Stimulated activated CD4-positive, alpha-beta T cell treated with anti-CD3 and anti-CD28 coated beads, Interleukin-2, amount 100 ng/mL, for 24 hours (primary cell): ENCODE measurements at places on chromosomes 3 and 15.

DNA sequence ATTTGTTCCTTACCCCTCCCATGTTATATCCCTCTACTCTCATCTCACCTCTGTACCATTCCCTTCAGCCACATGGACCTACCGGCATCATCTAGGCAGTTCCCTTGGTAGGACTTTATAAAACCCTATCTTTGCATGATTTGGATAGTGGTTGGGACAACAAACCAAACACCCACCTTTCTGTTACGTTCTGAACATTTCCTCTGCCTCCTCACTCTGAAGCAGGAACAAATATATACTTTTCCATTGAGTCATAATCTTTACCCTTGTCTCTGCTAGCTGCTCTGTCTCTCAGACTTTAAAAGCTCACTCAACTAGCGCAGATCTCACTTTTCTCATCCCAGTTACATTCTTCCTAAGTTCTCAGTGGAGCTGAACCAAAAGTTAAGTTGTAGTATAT lies 17.8 kb downstream of the UBXN7 start:
- no peak for DNase-seq

- DNase-seq = no peak
These were observed 36.6 kb downstream of the ATP11B start for GRCh38 chr3:182829761-182830405.

DNA sequence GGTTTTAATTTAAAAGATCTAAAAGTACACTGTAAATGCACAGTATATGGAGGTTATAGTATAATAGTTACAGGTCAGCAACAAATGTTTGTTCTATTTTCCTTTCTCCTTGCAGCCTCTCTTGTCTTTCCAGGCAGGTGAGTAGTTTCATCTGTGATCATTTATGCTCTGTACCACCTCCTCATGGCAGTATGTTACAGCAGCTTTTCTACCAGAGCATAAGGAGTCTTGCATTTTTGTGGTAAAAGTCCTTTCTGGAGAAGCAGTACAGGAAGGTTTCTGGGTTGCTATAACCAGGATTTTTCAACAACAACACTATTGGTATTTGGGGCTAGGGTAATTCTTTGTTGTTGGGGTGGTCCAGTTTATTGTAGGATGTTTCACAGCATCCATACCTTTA lies 59.5 kb downstream of the ZNF609 start:
- DNase-seq = no peak

DNA sequence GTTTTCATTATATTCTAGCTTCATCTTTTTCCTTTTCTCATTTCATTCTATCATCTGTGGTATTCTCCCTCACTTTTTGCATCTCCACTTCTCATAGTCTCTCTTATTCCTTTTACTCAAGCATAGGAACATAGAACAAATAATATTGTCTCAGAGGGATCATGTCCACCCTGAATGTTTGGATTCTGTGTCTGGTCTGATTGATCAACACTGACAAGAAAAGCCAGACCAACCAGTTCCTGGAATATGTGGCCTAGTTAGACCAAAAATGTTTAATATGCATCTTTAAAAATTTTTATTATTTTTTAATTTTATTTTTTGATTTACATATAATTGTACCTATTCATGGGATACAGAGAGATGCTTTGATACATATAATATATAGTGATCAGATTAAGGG lies 212.0 kb upstream of the ALCAM start:
- DNase-seq = no peak

DNA sequence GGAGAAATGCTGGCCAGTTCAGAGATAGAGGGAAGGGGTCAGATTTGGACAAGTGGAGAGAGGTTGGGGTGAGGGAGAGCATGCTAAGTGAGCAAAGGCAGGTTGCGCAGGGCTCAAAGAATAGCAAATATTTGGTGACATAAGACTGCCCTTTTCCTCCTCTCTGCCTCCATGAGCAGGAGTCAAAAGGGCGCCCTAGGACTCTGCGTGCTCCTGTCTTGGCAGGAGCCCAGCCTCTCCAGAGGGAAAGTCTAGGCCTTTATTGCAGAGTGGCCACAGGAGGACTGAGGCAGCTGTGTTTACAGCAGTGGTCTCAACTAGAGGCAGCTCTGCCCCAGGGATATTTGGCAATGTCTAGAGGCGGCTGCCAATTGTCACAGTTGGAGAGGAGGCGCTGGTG lies 165.6 kb downstream of the FAM43A start:
- DNase-seq = no peak

GRCh38 chr3:70531063-70531657 lies 218.7 kb upstream of the MDFIC2 start:
- no peak for DNase-seq

DNA sequence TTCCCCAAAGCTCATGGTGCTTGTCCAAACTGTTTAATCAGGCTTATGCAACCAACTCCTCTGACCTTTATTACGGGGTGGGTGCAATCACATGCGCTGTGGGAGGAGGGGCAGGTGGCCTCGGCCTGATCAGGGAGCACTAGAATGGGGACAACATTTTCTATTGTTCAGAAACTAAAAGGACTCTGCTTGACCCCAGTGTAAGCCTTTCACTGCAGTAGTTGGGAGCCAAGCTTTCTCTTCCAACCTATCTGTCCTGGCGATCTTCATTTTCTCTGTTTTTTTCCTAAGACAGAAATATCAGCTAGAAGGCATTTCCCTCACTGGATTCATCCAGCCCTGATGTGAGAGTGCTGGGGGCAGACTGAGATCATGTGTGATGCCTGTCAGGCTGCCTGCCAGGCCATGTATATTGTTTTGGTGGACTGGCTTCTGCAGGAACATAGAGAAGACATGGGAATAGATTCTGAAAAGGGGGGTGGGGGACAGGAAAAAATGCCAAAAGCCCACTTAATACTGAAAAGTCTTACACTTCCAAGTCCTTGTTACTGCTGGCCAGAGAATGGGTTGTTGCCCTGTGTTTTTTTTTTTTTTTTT lies 627.0 kb upstream of the TBL1XR1 start:
- no peak for DNase-seq

DNA sequence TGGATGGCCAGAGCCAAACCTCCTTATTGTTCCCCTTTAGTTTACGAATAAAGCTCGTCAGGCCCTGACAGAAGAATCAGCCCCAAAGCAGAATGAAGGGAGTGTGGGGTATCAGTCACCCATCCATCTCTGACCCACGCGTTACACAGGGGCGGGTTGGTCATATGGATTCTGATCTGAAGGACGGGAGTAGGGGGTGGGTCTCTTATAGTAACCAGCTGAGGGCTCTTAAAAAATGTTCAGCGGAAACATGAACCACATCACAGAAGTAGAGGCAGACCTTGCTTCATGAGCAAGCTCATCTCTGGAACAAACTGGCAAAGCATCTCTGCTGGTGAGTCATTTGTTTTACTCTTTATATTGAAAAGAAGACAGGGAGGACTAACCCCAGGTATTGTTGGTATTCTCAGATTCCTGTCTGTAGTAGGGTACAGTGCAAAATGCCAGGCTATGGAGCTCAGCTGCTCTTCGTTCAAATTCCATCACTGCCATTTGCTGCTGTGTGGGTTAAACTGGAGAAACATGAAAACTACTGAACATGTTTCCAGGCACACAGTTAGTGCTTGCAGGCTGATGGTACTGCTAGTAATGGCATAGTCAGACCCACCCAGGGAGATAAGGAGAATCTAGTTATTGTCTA lies at the start of gene CXCR6:
CXCR6 (plus strand) TSS at position 258 of the 640 bp plus-strand sequence. CDS start 3,018 bp downstream, outside the sequence.
- peak; percentile 38 for DNase-seq

- DNase-seq = no peak
These were observed 28.0 kb downstream of the NOX5 start for GRCh38 chr15:69042531-69042930.

- DNase-seq = no peak
These were observed 11.8 kb downstream of the CAPN7 start for GRCh38 chr3:15217841-15218267.

- DNase-seq = no peak
These were observed 34.3 kb downstream of the MCF2L2 start for GRCh38 chr3:183394150-183394549.
